Kidney (tissue), 22 donors: ENCODE measurements at places on chromosomes 11 and 22.

DNA sequence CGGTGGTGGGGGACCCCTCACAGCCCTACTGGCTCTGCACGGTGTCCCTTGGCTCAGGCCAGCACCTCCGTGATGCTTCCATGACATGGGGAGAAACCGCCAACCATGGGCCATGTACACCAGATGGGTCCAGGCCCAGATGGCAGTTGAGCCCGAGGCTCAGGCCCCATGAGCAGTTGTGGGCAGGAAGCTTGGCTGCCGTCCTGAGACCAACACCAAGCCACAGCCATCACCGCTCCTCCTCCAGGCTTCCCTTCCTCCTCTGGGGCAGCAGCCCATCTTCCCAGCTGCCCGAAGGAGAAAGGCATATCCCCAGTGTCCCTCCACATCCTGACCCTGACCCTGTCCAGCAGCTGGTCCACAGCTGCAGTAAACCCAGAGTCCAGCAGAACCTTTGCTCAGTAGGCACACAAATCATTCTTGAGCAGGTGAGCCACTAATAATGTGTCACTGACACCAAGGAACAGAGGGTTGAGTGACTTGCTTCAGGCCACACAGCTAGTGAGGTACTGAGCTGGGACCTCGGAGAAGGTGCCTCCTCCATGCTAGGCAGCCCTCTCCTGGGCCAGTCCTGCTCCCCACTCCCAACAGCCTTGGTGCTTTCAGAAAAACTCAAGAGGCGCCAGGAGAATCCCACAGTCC lies 204.9 kb downstream of the CTTN start:
- H3K36me3 ChIP-seq: no peaks in the 10 kb centered on the region
- no peak for DNase-seq
- H3K27ac ChIP-seq: no peak overlapping the region
- no peaks in the 10 kb centered on the region for H3K4me1 ChIP-seq

DNA sequence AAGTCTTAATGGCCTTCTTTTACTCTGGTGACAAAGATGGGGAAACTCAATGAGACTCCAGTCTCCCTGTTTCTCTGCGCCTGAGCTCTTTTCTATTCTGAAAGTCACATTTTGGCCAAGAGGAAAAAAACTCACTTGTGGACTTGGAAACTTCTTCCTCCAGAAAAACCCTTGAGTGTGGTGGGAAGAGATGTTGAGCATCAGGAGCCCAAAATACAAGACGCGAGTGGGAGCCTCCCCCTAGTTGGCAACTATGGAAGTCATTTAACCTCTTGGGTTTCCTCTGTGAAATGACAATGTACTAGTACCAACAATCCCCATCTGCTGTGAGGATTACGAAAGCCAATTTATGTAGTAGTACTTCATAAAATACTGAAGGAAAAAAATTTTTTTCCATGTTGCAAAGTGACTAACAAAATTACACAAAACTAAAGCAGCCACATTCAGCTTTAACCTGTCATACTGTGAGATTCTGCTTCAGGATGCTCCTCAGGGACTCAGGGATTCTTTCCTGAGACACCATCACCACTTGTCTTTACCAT lies 524 bp upstream of the SLC25A17 start:
- H3K4me3 ChIP-seq: peak overlapping the region; percentile 98
- peaks cover 5% of the 10 kb centered on the region for H3K4me1 ChIP-seq
- no peak for DNase-seq
- H3K27ac ChIP-seq: peak overlapping the region; percentile 63

- H3K4me1 ChIP-seq: peaks cover 2% of the 10 kb centered on the region
- H3K36me3 ChIP-seq: no peaks in the 10 kb centered on the region
- H3K27ac ChIP-seq: peak overlapping the region; percentile 91
- DNase-seq: no peak
These were observed 27.6 kb downstream of the RCOR2 start for GRCh38 chr11:63889344-63889743.

- no peak overlapping the region for H3K4me3 ChIP-seq
- H3K27me3 ChIP-seq: no peaks in the 10 kb centered on the region
- no peaks in the 10 kb centered on the region for H3K4me1 ChIP-seq
- no peak for DNase-seq
These were observed 347.2 kb downstream of the TTC28 start for GRCh38 chr22:28332410-28332809.

GRCh38 chr11:32831221-32831620 lies 1.5 kb downstream of the PRRG4 start:
- H3K4me3 ChIP-seq: peak overlapping the region; percentile 64
- no peaks in the 10 kb centered on the region for H3K4me1 ChIP-seq
- no peak overlapping the region for H3K27ac ChIP-seq
- H3K36me3 ChIP-seq: no peaks in the 10 kb centered on the region
- peak; percentile 67 for DNase-seq
- no peaks in the 10 kb centered on the region for H3K27me3 ChIP-seq

DNA sequence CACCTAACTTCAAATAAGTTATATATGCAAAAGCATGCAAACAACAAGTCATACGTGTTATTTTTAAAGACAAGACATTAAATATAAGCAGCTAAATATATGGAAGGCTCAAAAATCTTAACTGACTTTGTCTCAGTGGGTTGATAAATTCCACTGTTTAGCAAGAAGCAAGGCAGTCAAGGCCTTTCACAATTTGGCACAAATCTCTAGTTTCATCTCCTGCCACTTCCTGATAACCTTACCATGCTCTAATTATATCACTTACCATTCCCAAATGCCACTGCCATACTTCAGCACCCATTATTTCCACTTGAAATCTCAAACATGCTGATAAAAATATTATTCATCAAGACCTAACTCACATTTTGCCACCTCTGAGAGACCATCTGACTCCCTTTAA lies 24.8 kb downstream of the DCUN1D5 start:
- H3K4me1 ChIP-seq: no peaks in the 10 kb centered on the region
- no peak overlapping the region for H3K4me3 ChIP-seq
- no peak for DNase-seq
- H3K36me3 ChIP-seq: peaks cover 3% of the 10 kb centered on the region
- H3K27ac ChIP-seq: no peak overlapping the region

DNA sequence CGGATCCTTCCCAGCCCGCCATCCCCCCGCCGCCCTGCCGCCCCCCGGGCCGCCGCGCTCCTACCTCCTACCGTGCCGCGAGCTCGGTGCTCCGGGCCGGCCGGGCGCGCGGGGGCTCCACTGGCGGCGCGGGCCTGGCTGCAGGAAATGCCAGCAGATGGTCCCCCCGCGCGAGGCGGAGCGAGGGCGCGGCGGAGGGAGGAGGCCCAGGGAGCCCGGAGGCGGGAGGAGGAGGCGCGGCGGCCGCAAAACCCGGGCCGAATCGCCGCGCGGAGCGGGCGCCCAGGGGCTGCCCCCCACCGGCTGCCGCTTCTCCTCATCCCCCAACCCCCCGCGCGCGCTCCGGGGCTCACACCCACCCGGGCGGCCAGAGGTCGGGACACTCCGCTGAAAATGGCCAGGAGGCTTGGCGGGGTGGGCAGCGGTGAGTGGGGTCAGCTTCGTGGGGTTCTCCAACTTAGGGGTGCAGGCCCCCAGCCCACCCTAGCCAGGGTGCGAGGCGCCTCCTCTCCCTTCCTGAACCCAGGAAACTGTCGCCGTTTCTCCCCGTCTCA lies at the start of gene OSBPL5:
TSS of gene OSBPL5 (minus strand) at position 159 of the 554 bp plus-strand sequence. CDS start 36,162 bp downstream, outside the sequence.
- H3K4me1 ChIP-seq: peaks cover 29% of the 10 kb centered on the region
- H3K27me3 ChIP-seq: no peaks in the 10 kb centered on the region

- H3K27me3 ChIP-seq: no peaks in the 10 kb centered on the region
- H3K4me1 ChIP-seq: peaks cover 2% of the 10 kb centered on the region
- no peak for DNase-seq
- no peak overlapping the region for H3K27ac ChIP-seq
- no peaks in the 10 kb centered on the region for H3K36me3 ChIP-seq
These were observed 5.2 kb downstream of the SLC15A3 start for GRCh38 chr11:60946601-60947264.

DNA sequence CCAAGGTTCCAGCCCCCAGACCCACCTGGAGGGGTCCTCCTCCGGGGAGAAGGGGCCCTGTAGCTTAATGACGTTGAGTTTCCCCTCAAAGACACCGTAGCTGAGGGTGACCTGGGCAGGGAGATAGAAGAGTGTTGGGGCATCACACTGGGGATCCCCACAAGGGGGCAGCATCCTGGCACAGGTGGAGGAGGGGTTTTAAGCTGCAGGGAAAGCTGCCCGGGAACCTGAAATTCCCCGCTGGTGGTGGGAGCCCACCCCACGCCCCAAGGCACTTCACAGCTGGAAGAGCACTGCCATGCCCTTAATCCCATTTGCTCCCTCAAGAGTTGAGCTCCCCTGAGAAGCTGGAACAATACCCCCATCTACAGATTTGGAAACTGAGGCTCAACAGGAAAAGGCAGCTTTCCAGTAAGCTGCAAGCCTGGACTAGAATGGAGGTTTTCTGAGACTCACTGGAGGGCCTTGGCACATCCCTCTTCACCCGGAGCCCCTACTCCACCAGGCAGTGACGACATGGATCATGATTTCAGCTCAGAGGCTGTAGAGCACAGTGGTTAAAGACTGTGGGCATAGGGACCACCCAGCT lies 13.7 kb downstream of the MFNG start:
- H3K27me3 ChIP-seq: no peaks in the 10 kb centered on the region
- H3K36me3 ChIP-seq: no peaks in the 10 kb centered on the region
- no peak overlapping the region for H3K27ac ChIP-seq
- no peak overlapping the region for H3K4me3 ChIP-seq
- DNase-seq: peak; percentile 46

- H3K36me3 ChIP-seq: no peaks in the 10 kb centered on the region
- peaks cover 12% of the 10 kb centered on the region for H3K4me1 ChIP-seq
- H3K27ac ChIP-seq: no peak overlapping the region
- H3K4me3 ChIP-seq: no peak overlapping the region
These were observed 41.0 kb downstream of the TIMP3 start for GRCh38 chr22:32842486-32842885.

DNA sequence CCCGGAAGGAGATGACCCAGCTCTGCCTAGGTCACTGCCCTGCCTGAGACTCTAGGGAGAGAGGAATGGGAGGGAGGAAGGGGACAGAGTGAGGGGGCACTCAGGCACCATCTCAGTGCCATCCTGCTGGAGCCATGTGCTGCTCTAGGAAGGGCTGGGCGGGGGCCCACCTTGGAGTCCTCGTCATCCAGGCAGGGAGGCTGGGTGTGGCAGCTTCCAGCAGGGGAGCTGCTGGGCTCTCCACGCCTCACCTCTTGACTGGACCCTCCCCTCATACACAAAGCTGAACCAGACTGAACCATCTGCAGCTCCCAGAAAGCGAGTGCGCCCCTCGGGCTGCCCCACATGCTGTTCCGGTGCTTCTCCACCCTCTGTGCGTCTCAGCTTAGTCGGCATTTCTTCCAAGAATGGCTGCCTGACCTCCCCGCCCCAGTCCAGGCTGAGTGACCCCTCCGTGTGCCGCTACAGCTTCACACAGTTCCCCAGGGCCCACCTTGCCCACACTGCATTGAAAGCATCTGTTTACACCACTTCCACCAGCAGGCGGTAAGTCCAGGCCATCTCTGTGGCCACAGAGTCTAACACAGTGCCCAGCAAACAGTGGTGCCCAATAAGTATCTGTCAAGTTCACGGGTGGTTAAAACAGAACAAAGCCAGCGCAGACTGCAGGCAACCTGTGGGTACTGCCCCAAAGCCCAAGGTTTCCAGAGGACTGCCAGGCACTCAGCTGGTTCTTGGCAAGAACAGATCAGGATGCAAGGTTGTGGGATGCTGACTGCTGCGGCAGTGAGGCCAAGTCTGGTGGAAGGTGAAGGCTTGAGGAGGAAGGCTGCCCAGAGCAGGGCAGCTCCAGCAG lies 9.4 kb upstream of the TRIM29 start:
- no peak overlapping the region for H3K27ac ChIP-seq

- no peak overlapping the region for H3K27ac ChIP-seq
- H3K36me3 ChIP-seq: no peaks in the 10 kb centered on the region
- no peaks in the 10 kb centered on the region for H3K27me3 ChIP-seq
- no peak overlapping the region for H3K4me3 ChIP-seq
These were observed 23.8 kb downstream of the OPCML start for GRCh38 chr11:133508468-133508867.

- H3K4me1 ChIP-seq: peaks cover 17% of the 10 kb centered on the region
- H3K27ac ChIP-seq: peak overlapping the region; percentile 96
- no peaks in the 10 kb centered on the region for H3K36me3 ChIP-seq
- DNase-seq: no peak
- no peak overlapping the region for H3K4me3 ChIP-seq
These were observed 495 bp downstream of the GPR137 start for GRCh38 chr11:64285885-64286800.

GRCh38 chr11:72815110-72815618 lies 953 bp downstream of the ATG16L2 start:
- H3K36me3 ChIP-seq: peaks cover 6% of the 10 kb centered on the region
- peaks cover 9% of the 10 kb centered on the region for H3K4me1 ChIP-seq
- no peak for DNase-seq
- H3K27me3 ChIP-seq: no peaks in the 10 kb centered on the region
- peak overlapping the region; percentile 94 for H3K27ac ChIP-seq

DNA sequence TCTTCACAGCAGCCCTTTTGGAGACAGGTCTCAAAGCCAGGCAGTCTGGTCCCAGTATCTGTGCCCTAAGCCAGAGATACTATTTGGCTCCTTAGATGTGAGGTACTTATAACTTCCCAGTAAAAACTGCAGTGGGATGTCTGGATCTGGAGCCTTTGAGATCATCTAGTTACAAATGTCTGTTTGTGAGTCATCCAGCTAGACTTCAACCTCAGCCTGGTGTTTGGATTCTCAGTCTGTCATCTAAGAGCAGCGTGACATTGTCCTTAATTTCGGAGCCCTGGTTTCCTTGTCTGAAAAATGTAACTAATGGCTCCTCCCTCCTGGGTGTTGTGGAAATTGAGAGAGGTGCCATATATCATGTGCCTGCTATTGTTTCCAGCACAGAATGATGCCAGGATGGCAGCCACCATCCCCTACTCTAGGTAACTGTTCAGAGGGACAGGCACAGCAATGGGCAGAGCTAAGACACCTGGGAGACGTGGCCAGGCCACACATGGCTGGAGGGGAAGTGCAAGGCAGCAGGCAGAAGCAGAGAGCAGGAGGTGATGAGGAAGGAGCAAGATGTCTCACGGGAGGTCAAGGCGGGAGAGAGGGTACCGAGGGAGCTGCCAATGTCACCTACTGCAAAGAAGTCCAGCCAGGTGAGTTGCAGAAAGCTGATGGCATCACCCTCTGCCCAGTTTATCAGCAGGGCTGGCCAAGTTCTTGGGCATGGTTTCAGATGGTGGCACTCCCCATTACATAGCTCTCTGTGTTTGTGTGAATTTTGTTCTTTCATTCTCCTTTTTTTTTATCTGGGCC lies 20.6 kb upstream of the ST3GAL4 start:
- no peak overlapping the region for H3K4me3 ChIP-seq
- H3K27ac ChIP-seq: peak overlapping the region; percentile 48
- no peaks in the 10 kb centered on the region for H3K27me3 ChIP-seq
- no peak for DNase-seq

GRCh38 chr22:50460938-50461337 lies 13.9 kb downstream of the SBF1 start:
- H3K27ac ChIP-seq: no peak overlapping the region
- H3K4me3 ChIP-seq: no peak overlapping the region
- no peaks in the 10 kb centered on the region for H3K4me1 ChIP-seq
- no peaks in the 10 kb centered on the region for H3K27me3 ChIP-seq

DNA sequence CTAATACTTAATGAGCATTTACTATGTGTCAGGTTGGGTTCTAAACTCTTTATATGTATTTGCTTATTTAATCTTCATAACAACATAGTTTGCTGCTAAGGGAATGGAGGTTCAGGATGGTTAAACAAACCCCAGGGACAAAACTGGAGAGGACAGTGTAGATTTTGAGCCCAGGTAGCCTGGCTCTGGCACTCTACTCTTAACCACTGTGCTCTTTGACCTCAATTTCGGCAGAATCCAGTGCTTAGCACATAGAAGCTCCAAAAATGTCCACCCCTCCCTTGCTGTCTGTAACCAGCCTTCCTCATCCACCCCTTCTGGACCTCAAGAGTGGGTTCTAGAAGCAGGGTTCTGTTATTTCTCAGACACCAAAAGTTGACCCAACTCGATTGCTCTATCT lies 88.0 kb upstream of the SYT13 start:
- H3K36me3 ChIP-seq: no peaks in the 10 kb centered on the region
- no peak overlapping the region for H3K4me3 ChIP-seq
- H3K4me1 ChIP-seq: no peaks in the 10 kb centered on the region
- no peak overlapping the region for H3K27ac ChIP-seq
- no peak for DNase-seq
